ENCODE measurements at places on chromosomes 3 and 15. TPM values are rescaled to one million over a fixed set of nuclear protein-coding genes. Genes with fewer than 3 reads are reported as not detected.

- no peak for DNase-seq
Observed at GRCh38 chr3:69972672-69973071, 26.9 kb upstream of the SAMMSON start.

GRCh38 chr3:141272906-141273662 lies 41.5 kb downstream of the PXYLP1 start:
- no peak for DNase-seq

DNA sequence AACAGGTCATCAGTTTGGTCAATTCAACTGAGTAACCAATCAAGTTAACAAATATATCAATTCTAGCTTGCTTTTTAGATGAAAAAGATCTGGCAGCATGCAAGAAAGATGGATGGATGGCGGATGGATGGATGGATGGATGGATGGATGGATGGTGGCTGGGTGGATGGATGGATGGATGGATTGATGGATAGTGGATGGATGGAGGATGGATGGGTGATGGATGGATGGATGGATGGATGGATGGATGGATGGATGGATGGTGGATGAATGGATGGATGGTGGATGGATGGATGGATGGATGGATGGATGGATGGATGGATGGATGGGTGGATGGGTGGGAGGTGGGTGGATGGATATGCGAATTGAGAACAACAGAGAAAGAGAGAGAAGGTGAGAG lies 303.7 kb upstream of the IGF1R start:
- DNase-seq = no peak

DNA sequence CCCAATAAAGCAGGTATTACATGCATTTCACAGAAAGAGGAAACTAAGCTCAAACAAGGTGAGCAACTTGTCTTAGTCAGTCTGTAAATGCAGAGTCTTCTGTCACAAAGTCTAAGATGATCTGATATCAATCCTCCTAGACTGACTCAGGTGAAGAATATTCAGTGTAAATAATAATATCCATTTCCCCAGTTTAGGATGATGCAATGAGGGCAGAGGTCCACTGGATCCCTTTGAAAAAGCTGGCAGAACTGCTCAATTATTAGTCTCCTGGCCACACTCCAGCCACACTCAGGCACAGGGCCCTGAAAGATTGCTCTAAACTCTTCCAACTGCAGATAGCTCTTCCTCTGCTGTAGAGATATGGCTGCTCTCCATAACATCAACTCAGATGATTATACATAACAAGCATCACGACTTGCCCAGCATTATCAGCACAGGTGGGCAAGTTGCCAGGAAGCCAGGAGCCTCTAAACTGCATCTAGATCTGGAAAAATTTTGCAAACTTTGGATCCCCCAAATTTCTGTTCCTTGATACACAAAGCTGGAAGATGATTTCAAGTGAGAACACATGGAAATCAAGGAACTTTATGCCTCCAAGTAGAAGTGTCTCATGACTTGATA lies 129.8 kb upstream of the CPNE4 start:
- no peak for DNase-seq

The STAC gene
- total RNA-seq = 8.9 TPM

DNA sequence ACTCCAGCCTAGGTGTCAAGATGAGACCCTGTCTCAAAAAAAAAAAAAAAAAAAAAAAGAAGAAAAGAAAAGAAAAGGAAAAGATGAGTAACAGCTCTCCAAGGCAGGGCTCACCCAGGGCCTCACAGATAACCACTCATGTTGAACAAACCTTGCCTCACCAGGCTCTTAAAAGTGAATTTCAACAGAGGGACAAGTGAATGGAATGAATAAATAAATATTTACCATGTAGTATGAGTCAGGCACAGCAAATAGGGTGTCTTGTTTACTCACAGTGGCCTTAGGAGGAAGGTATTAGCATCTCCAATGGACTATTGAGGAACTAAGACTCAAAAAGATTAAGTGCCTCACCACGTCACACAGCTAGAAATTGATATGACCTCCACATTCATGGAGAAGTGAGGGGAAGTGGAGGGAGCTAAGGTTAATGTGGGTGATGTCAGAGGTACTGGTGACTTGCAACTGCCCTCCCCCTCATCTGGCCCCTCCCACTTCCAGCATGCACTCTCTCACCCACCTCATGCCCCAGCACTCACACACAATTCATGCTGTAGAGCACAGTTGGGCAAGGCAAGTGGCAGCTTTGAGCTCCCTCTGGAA lies 255.5 kb downstream of the UACA start:
- DNase-seq = no peak

DNA sequence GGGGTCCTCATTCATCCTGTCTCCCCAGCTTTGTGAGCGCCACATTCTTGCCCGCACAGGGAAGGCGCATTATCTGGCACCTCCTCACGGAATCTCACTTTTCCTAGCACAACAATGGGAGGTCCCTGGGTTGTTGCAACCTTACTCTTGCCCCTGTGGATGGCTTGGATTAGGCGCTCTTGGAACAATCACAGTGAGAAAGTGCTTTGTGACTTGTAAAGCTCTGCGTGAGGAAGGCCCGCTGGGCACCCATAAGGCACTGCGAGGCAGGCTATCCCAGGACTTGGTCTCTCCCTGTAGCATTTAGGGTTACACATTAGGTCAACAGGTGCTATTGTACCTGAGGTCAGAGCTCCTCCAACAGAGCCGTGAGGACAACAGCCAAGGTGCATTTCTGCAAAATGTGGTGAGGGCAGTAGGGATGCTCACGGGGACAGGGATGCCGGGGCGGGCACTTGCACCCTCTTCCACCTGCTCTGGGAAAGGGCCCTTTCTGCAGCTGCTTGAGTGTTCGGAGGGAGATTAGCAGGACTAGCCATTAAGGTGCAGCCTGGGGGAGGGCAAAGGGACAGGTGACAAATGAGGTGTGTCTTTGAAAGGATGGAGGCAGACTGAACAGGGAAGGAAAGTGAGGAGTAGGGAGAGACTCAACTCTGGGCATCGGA lies 13.9 kb upstream of the LRRC15 start:
- no peak for DNase-seq

Measured in urinary bladder (tissue), 4 donors.